ENCODE measurements at places on chromosomes 16 and 17.

DNA sequence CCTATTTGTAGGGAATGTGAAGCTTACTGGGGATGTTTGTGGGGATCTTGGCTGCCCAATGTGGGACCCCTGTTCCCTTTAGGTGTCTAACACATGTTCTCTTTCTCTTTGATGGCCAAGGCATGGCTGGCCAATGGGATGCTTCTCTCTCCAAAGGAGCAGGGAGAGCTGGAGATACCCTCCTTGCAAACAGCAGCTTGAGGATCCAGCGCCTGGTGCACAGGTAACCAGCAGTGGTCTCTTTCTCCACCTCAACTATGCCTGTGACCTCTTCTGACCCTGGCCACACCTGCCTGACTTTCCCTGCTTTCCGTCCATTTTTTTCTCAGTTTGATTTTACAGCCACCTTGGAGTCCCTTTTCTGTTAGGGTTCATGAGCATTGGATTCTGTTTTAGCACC is 16.8 kb upstream of the NKD1 start:
- DNase-seq, result no peak

DNA sequence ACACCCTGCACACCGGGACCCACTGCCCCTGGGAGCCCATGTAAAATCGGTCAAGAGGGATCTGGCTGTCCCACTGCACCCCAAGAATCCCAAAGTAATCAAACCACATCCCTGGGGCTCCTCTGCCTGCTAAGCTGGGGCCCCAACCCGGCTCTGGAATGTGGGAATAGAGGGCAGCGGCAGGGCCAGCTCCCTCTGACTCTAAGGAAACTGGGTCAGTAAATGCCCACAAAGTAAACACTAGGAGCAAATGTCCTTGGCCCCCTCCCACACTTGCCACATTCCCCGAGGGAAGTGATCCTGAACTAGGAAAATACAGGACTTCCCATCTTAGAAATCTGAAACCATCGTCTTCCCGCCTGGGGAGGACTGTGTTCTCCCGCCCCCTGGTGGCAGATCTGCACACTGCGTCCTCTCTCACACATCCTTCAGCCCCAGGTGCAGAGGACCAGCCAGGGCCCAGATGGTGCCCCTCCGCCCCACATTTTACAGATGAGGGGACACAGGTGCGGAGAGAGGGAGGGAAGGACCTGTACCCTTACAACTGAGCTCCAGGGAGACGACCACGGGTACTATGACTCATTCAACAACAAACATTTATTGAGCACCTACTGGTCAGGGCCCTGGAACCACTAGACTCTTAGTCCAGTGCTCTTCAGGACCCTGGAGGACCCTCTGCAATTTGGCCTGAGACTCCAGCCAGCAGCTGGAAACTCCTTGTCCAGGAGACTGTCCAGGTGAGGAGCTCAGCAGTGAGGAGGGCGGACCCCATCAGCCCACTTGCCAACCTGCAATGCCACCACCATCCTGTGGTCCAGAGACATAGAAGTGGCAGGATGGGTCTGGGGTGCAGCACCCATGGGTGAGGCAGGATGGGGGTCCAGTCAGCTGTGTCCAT is 10.1 kb downstream of the P3H4 start:
- peak; percentile 86 for DNase-seq

- peak; percentile 90 for DNase-seq
These were observed 219.9 kb downstream of the ENGASE start for GRCh38 chr17:79294459-79295071.

DNA sequence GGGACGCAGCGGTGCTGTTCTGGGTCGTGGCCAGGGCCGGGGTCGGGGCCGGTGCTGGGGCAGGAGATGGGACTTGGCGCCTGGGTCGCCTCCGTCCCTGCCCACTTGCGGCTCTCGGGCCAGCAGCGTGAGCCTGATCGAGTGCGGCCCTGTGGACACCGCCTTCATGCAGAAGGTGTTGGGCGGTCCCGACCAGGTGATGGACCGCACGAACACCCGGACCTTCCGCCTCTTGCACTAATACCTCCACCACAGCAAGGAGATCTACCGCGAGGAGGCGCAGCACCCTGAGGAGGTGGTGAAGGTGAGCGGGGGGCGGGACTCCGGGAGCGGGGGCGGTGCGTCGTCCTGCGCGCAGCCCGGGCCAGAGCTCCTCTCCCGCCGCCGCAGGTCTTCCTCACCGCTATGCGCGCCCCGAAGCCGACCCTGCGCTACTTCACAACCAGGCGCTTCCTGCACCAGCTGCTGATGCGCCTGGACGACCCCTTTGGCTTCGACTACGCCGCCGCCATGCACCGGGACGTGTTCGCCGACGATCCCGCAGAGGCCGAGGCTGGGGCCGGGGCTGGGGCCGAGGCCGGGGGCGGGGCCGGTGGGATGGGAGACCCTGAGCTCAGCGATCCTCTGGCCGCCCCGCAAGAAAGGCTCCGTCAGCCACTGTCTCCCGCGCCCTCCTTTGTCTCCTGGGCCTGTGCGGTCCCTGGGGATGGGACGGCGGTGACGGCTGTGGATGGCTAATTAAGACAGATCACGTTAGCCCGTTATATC is 4.5 kb upstream of the HSD17B1 start:
- peak; percentile 52 for DNase-seq

DNA sequence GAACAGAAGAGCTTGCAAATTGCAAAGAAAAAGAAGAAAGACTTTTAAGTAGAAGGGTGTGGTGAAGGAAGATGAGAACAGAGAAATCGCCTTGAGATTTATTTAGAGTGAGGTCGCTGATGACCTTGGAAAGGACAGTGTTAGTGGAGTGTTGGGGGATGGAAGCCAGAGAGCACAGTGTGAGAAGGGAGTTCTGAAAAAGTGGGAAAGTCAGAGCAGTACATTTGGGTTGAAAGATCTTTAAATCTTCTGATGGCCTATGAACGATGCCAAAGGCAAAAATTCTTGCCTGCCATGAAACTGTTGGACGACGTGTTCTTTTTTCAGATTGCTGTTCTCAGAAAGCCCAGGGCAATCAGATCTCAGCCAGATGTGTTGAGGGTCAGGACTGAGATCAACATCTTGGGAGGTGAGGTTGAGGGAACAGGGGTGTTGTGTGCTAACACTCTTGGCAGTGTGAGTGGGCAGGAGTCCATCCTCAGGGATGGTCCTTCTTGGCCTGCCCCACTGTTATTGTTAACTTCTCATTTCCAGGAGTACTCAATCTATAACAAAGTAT is 330.1 kb downstream of the MAP2K6 start:
- no peak for DNase-seq

DNA sequence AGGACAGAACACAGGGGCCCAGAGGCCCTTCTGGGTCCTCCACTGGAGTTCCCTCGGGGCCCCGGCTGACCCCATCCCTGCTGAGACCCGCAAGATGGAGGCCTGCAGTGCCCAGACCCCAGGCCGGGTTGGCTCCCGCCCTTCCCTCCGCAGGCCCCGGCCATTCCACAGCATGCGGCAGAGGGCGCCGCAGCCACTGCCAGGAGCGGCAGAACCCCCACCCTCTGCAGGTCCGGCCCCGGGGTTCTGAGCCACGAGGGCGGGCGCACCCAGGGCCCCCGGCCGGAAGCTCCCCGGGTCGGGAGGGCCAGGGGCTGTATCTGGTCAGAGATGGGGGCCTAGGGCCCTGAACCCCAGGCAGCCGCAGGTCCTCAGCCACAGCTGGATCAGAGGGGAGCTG is 2.4 kb upstream of the PERCC1 start:
- no peak for DNase-seq

DNA sequence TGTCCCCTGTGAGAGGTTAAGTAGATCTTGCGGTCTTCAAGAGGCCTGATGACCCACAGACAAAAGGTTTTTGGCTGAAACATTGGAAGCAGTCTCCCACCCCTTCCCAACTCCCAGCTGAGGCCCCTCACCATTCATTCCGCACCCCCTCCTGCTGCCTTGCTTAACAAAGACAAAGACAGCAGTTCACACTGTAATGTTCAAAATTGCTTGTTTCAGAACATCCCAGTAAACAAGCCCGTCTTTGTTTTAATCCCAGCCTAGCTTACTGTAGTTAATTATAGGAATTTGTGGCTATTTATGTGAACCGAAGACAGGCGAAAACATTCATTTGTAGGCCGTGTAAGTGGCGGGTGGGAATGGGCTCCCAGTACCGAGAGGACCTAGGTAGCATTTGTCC is 55.7 kb downstream of the IRX5 start:
- no peak for DNase-seq

GRCh38 chr16:80739523-80739922 is 64.9 kb downstream of the CDYL2 start:
- no peak for DNase-seq

DNA sequence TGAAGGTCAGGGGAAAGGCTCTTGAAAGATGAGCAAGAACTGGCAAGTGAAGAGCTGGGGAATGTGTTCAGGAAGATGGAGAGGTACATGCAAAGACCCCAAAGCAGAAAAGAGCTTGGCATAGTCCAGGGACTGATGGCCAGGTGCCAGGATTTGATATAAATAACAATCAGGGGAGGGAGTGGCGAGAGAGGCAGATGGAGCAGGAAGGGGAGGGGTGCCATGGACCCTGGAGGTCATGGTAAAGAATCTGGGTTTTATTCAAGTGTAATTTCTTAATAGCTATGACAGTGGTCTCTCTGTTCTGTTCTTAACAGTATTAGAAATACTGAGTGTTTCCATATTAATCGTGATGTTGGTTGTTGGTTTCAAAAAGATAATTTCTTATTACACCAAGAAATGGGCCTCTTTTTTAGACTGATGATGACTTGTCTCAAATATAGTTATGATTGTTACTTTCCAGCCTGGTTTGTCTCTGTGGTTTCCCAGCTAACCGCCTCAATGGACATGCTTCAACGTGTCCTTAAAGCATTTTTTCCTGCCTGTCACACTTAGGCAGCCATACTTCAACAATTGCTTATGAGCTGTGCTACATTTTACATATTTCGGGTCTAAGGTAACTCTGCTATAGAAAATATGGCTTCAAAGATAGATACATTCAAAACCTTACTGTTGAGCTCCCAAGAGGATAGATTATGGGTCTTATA is 49.4 kb downstream of the MYH10 start:
- DNase-seq, result no peak

- DNase-seq, result no peak
These were observed 15.1 kb upstream of the CIBAR2 start for GRCh38 chr16:85127379-85127723.

GRCh38 chr17:75813081-75814020 is 28.7 kb downstream of the UNK start:
- DNase-seq, result no peak

- DNase-seq, result no peak
These were observed 665.2 kb upstream of the CDH8 start for GRCh38 chr16:62701426-62701825.

DNA sequence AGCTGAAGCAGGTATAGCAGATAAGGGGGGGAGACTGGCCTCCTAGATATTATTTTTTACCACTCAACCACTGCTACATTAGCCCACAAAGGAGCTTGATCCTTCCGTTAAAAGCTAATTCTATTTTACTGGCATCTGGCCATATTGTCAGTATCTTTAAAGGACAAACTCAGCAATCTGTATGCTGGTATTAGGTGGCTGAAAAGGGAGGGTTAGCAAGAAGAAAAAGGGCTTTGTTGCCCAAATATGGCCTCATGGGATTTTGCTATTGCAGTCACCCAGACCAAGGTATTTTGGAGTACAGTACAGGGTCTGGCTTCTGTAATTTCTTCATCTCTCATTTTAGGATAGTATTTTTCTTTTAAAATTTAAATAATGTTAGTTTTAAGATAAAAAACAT is 14.4 kb downstream of the RFWD3 start:
- DNase-seq, result no peak
